ENCODE measurements at places on chromosomes 13 and 19.

DNA sequence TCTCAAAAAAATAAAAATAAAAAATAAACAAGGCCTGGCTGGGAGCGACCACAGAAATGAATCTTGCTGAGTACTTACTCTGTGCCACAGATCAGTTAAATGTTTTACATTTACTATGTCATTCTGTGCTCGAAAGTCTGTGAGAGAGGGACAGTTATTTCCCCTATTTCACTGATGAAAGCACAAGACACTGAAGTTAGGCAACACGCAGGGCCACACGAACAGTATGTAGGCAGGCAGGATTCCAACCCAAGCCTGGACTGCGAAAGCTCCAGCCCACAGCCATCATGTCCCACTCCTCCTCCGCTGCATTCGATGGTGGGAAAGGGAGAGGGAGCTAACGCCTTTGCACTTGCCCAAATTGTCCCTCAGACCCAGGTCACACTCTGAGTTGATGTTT is 34.2 kb downstream of the RUBCNL start:
- no peak for DNase-seq

GRCh38 chr19:29784598-29785223 is 27.1 kb upstream of the CCNE1 start:
- no peak for DNase-seq

- DNase-seq: no peak
These were observed 101.4 kb upstream of the GPR12 start for GRCh38 chr13:26861941-26862340.

DNA sequence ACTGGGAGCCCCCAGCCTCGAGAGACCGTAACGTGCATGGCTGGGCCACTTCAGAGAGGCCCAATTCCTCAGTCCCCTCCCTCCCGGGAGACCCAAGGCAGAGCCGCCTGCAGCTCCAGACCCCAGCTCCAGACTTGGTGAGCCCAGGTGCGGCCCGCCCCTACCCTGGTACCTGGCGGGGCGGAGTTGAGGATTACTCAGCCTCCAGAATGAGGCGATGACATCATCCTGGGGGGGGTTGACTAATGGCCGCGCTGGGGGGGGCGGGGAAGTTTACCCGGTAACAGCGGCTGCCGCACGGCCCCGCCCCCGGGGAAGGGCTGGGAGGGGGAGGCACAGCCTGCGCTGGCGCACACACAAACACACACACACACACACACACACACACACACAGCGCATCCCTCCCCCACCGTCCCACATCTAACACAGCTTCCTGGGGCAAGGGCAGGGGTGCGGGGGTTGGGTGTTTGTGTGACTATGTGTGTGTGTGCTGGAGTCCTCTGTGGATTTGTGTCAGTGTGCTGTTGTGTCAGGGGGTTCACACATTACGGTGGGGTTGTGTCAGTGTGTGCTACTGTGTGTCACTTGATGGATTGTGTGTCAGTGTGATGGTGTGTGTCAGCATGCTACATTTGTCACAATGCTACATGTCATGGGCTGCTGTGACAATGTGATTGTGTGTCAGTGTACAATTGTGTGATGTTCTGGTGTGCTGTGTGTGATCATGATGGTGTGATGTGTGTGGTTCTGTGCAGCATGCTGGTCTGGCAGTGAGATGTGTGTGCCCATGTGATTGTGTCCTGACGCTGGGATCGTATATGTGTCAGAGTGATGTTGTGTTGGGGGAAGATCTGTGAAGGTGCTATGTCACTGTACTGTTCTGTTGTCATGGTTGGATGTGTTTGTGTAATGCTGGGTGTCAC is 10.3 kb upstream of the BBC3 start:
- DNase-seq: peak; percentile 67

- no peak for DNase-seq
These were observed 17.8 kb downstream of the CPB2 start for GRCh38 chr13:46086985-46087384.

DNA sequence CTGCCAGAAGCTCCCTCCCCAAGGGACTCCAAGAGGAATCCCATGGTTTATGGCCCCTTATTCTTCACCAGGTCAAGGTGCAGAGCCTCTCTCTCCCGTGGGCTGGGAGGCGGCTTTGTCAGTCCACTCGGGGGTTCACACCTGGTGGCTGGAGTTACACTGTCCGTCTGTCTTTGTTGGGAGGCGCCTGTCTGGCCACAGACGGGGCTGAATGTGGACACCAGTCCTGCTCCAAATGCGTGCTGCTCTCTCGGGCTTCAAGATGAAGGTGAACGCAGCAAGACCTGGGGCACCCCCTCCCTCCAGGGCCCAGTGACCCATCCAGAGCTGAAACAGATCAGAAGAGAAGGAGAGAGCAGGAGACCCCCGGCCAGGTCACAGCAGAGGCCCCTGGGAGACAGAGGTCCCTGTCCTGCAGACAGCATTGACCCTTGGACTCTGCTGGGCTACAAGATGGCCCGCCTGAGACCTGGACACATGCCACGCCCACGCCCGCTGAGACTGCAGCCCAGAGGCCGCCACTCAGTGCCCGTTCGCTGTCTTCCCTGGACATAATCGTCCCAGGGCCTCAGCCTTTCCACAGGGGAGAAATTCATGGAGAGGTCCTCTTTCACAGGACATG is 29.9 kb upstream of the TUBGCP3 start:
- DNase-seq: no peak

DNA sequence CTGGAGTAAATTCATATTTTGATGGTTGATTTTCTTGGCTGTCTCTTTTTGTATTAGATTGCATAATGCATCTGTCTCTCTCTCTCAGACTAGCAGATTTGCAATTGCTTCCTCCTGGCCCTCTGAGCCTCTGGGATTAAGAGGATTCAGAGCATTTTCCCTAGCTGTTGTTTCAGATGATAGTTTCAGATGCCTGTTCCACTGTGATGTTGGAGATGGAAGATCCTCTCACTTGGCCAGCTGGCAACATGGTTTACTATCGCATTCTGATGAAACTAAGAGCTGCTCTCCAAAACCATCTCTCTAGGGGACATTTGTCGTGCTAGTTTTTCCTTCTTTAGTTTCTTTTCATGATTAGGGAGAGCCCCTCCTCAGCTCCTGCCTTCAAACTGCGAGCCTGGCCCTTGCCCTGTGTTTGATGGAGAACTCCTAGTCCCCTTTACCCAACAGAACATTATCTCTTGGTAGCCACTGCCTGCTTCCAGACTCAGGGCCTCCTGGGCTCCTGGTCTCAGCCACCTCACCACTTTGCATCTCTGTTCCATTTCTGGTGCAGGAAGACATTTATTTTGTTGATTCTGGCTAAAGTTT is 244.6 kb downstream of the B3GLCT start:
- no peak for DNase-seq

DNA sequence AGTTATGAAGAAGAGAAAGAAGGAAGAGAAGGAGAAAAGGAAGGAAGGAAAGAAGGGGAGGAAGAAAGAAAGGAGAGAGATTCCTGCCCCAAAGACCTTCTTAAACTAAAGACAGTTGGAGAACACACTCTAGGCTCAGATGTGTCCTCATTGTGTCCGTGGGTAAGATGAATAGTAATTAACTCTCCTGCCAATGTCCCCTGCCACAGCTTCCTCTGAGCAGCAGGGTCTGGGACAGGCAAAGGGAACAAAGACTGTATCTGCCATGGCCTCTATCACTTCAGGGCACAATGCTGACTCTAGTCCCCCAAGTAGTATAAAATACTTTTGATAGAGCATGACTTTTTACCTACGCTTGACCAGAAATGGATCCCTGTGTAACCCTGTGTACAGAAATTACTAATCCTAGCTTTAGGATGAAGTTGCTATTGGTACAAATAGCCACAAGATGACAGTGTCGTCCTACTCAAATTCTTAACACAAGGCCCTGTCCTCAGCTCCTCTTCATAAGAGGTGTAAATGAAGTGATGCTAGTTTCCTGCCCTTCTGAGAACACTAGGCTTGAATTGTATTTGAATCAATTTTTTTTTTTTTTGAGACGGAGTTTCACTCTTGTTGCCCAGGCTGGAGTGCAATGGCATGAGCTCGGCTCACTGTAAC is 186.2 kb upstream of the GPR12 start:
- no peak for DNase-seq

DNA sequence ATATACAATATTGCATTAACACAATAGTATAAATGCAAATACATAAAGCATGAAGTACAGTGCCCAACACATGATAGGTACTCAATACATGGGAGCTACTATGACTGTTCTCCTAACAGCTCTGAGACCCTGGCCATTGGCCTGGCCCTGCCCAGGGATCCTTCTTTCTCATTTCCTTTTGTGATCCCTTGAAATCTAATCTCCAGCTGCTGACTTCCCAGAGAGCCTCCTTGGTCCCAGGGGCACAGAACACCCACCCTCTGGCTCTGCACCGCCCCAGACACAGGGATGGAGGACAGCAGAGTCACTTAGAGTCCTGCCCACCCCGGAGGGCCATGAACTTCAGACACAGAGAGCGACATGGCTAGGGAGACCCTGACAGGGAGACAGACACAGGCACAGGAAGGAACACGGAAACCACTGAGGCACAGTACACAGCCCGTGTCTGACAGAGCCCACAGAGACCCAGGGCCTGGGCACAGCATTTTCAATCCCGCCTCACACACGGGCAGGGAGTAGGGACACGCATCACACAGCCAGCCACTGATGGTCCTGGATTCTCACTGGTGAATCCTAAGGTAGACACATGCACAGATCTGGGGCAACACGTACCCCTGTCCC is 4.2 kb upstream of the SYCN start:
- no peak for DNase-seq

GRCh38 chr13:96342286-96342685 is 252.4 kb downstream of the HS6ST3 start:
- no peak for DNase-seq

DNA sequence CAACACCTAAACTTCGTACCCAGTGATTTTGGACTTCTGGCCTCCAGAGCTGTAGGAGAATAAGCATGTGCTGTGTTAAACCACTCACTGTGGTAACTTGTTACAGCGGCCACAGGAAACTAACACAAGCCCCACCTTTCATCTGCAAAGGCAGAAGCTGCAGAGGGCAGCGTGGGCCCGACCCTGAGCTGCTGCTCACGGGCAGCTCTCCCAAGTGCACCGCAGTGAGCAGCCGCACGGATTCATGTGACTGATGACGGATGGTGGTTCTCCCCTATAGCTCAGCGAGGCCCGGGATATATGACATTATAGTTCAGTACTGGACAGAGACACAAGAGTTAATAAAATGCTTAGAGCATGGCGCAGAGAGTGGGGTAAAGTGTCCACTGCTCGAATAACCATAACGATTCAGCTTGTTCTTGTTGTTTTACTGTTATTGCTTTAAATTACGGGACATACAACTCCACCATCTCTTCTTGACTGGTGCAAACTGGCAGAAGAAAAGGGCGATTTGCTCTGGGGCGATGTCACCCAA is 21.9 kb downstream of the VRK3 start:
- no peak for DNase-seq

- no peak for DNase-seq
These were observed 16.0 kb downstream of the EPSTI1 start for GRCh38 chr13:42976066-42976465.

- no peak for DNase-seq
These were observed at the start of gene CYP4F3 for GRCh38 chr19:15640294-15640903. Gene CYP4F3, plus strand, starts transcription at chr19:15640897. Its CDS starts 519 bp downstream, at chr19:15641416.

DNA sequence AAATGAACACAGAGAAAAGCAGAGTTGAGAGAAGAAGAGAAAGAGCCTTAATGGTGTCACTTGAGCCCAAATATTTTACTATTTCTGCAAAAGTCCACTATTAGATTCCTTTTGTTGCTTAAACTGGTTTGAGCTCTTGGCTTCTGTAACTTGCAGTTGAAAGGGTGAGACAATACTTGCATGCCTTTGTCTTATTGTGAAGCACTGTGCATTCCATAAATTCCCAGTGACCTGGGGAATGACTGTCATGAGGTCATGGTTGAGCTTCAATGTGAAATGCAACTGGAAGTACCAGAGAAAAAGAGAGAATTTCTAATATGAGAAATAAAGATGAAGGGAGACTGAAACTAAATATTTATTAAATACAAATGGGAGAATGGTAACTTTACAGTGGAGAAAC is 310.9 kb downstream of the TDRD3 start:
- DNase-seq: no peak

DNA sequence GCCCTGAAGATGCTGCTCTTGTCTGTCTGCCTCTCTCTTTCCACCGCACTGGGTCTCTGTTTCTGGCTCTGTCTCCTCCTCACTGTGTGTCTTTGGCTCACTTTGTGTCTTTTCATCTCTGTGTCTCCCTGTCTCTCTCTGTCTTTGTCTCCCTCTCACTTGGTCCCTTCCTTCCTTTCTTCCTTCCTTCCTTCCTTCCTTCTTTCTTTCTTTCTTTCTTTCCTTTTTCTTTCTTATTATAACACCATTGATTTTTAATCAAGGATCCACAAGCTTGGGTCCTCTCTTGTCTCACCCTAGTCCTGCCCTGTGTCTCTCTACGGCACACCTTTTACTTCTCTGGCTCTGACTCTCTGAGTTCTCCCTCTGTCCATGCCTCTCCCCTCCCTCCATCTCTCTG is 14.3 kb downstream of the CD177 start:
- DNase-seq: no peak

GRCh38 chr13:103354171-103354570 is 288.0 kb upstream of the SLC10A2 start:
- no peak for DNase-seq

DNA sequence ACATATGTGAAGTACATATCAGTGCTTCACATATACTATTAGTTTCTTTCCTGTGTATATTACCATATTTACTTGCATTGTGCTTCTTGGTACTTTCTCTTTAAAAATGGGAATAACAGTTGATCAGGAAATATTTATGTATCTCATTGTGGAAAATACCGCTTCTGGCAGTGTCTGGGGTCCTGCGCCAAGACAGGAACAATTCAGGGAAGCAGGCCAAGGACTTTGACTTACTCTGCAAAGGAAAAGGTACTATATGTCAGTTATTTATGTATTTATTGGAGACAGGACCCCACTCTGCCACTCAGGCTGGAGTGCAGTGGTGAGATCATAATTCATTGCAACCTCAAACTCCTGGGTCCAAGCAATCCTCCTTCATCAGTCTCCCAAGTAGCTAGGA is 57.7 kb upstream of the NBEA start:
- no peak for DNase-seq

DNA sequence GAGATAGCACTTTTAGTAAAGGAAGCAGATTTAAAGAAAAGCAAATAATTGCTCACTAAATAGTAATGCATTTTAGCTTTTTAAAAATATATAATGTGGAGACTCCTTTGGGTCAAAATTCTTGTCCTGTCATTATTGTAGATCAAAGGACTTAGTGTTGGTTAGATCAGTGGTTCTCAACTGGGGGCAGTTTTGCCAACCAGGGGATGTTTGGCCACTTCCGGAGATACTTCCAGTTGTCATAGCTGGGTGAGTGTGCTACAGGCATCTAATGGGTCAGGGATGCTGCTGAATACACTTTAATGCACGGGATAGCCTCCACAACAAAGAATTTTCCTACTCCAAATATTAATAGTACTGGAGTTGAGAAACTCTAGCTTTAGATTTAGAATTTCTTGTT is 126.8 kb downstream of the LMO7 start:
- DNase-seq: no peak

DNA sequence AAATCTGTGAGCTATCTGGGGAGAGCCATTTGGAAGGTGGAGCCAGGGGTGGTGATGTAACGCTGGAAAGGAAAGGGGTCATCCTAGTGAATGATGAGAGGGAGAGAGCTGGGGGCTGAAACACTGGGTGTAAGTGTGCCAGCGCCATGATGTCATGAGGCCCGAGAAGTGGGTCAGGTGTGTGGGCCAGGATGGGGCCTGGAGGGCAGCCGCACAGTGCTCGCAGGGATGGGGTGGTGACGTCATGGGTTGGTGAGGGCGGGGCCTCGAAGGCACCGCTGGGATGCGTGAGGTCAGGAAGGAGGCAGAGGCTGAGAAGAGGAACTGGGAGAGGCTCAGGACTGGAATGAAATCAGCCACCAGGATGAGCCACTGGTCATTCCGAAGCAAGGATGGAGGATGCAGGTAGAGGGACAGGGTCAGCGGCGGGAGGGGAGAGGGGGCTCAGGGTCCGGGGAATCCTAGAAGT is 4.4 kb downstream of the CCDC61 start:
- no peak for DNase-seq
